ENCODE measurements at places on chromosomes 16 and 17.
A peak's percentile ranks its signal among the peaks of the same experiment; 100 is the strongest.

GRCh38 chr17:10831696-10832095 lies 6.2 kb downstream of the PIRT start:
- no peak for DNase-seq

GRCh38 chr16:30667361-30667905 lies 9.2 kb downstream of the FBRS start:
- DNase-seq: no peak

GRCh38 chr16:5944971-5945370 lies 847.4 kb upstream of the EEF2KMT start:
- DNase-seq: no peak

DNA sequence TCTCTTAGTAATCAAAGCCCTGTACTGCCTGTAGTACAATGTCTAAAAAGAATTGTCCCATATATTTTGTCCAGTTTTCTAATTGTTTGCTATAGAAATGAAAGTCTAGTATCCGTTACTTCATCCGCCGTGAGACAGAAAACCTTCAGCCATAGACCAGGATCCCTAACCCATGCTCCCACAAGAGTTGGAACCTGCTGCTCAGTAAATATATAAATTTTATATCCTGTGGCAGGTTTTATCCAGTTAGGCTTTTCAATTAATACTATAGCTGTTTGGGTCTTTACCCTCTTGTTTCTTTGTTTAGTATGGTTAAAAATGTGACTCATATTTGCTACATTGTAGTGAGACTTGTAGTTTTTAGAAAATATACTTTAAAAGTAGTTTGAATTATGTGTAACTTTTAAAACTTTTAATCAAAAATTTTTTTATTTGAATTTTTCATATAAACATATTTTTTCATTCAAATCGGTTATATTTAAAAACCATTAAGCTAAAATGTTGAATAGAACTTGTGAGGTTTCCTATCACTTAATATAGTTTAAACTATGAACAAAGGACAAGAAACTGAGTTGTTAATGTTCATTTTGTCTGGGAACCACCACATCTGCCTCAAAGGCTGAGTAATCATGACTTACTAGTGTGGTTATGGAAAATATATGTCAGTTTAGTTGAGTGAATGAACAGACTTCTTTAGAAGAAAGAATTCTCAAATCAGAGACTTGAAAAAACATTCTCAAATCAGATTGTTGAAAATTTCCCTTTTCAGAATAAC lies 54.8 kb downstream of the VMP1 start:
- no peak for DNase-seq

GRCh38 chr17:70366386-70366785 lies 197.1 kb downstream of the KCNJ2 start:
- DNase-seq: no peak

GRCh38 chr16:46691726-46692125 lies 2.3 kb downstream of the ORC6 start:
- no peak for DNase-seq

GRCh38 chr17:79188685-79189084 lies 114.1 kb downstream of the ENGASE start:
- no peak for DNase-seq

DNA sequence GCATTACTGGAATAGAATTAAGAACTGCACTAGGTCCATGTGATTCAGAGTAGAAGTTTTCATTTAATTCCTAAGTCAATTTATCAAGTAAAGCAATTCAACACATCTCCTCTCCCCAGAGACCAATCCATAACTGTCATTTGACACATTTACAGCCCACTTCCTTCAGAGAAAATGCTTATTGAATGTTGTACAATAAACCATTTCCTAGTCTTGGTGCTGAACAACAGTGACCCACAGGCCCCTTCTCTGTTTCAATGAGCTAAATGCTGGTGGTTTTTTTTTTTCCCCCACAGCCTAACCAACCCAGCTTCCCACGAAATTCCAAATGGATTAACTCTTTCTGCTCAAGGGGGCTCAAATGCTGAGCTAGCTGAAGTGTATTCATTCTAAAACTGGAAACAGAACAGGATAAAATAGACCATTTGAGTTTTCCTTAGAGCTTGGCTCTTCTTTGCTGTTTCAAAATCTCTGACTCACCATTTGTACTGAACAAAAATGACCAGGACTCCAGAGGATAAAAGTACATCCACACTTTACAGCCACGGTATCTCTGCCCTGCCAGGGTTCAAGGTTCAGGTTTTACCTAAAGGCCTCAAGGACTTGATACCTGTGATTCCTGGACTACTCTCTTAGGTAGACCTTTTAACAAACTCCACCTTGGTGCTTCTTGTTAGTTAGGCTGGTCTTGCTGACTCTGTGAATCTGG lies 62.3 kb downstream of the TMEM100 start:
- no peak for DNase-seq

- no peak for DNase-seq
These were observed 33.1 kb downstream of the FOXL1 start for GRCh38 chr16:86611525-86611855.

- no peak for DNase-seq
These were observed 2.8 kb downstream of the SF3B3 start for GRCh38 chr16:70526403-70526802.

DNA sequence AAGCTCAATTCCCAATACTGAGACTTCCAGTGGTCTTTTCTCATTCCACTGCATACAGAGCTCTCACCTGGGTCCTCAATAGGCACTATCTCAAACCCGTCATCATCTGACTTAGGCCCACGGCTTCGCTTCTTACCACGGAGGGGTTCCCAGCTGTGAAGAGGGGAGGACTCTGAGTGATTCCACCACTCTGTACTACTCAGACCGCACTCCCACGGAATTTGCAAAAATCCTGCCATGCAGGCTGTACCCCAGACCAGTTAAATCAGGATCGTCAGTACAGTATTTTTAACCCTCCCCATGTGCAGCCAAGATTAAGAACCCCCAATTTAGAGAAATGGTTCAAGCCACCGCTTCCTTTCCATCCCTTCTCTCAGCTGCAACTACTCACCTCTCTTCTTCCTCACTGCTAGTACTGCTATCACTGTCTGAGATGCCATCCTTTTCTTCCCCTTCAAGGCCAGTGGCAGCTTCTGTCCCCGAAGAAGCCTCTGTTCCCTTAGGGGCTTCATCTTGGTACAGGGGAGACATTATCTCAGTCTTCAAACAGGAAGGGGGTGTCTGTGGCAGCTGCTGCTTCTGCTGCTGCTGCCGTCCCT lies 6.2 kb upstream of the PSMC5 start:
- no peak for DNase-seq

DNA sequence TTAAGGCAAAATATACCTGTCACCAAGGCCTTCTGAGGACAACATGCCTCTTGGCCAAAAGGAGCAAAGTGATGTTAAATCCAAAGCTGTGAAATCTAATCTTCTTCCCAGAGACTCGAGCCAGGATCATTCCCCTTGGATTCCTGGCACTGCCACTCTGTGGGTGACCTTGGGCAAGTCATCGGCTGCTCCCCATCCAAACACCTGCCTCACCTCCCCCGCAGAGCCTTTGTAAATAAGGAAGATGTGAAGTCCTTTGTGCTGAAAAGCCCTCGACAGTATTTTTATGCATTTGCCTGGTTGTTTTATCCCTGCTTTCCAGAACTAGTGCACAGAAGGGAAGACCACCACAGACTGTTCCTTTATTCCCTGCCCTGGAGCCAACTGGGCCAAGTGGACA lies 5.4 kb upstream of the CEP295NL start:
- no peak for DNase-seq

GRCh38 chr17:81518785-81519283 lies 6.2 kb upstream of the ACTG1 start:
- no peak for DNase-seq

DNA sequence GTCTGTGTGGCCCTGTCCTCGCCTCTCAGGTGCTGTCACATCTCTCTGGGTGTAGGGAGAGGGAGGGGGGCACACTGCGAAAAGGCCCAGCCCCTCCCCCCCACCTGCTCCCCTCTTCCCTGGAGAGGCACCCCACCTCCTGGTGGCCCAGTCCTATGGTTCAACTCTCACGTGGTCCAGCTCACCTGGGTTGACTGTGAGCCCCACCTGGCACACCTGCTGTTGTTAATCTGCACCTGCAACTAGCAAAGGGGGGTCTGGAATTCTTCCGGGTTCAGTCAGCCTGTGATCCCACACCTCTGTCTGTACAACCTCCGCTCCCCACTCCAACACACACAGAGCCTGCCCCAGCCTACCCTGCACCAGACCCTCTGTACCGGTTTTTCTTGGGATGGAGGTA lies 2.0 kb upstream of the SYNGR2 start:
- DNase-seq: no peak

- no peak for DNase-seq
These were observed 11.5 kb downstream of the PRPF8 start for GRCh38 chr17:1673041-1673785.

GRCh38 chr17:5877948-5878347 lies 192.2 kb upstream of the WSCD1 start:
- DNase-seq: no peak

GRCh38 chr16:49148410-49148809 lies 133.2 kb downstream of the CBLN1 start:
- no peak for DNase-seq

DNA sequence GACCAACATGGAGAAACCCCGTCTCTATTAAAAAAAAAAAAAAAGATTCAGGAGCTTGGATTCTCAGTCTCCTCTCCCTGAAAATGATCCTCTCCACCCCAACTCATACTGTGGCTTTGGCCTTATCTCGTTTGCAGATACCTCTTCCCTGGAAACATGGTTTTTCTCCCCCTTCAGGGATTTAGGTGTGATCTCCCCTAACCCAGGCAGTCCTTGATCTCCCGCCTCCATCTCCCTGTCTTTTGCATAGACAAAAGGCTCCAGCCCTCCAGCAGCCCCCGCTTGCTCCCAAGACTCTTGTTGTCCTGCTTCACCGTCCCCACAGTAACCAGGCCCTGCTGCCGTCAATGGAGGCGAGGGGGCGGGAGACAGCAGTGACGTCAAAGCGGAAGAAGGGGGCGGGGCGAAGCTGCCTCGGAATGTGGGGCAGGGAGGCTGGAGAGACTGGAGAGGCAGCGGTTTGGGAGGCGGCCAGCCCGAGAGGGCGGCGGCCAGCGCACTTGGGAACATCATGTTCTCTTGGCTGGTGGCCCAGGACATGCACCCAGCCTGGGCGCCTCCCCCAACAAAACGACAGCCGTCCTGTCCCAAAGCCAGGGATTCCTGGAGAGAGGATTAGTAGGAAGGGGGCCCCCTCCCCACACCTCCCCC lies 1.9 kb upstream of the PER1 start:
- no peak for DNase-seq

- no peak for DNase-seq
These were observed 66.7 kb downstream of the COX10 start for GRCh38 chr17:14135906-14136590.

DNA sequence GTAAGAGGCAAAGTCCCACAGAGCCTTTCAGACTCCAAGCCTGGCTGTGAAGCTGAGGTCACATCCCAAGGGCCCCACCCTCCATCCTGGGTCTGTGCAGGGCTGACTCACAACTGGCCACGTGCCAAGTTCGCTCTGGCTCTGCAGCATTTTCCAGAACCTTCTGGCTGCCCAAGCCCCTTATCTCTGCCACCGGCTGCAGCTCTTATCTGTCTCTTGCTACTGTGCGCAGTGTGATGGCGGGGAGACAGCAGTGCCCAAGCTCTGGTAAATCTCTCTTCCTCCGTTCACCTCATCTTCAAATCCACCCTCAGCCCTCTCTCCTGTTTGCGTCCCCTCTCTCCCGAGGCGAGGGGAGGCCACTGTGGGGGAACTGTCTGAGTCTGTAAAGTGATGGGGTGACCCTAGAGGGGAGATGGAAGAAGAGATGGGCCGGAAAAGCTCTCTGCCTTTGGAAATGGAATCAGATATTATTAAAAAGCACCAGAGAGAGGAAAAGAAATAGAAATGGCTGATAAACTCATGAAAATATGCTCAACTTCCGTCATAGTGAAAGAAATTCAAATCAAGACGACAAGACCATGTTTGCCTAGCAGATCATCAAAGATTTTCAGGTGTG lies 162.7 kb upstream of the CDC42EP4 start:
- no peak for DNase-seq

GRCh38 chr17:57577751-57578607 lies 167.1 kb downstream of the CCDC182 start:
- peak; percentile 90 for DNase-seq

GRCh38 chr16:6749698-6750097 lies 582.9 kb upstream of the RBFOX1 start:
- DNase-seq: no peak

GRCh38 chr16:88558457-88559442 lies 11.5 kb upstream of the ZC3H18 start:
- no peak for DNase-seq

- no peak for DNase-seq
These were observed 592 bp downstream of the IL21R start for GRCh38 chr16:27402569-27402963.

GRCh38 chr17:13981881-13982280 lies 87.4 kb upstream of the COX10 start:
- no peak for DNase-seq

DNA sequence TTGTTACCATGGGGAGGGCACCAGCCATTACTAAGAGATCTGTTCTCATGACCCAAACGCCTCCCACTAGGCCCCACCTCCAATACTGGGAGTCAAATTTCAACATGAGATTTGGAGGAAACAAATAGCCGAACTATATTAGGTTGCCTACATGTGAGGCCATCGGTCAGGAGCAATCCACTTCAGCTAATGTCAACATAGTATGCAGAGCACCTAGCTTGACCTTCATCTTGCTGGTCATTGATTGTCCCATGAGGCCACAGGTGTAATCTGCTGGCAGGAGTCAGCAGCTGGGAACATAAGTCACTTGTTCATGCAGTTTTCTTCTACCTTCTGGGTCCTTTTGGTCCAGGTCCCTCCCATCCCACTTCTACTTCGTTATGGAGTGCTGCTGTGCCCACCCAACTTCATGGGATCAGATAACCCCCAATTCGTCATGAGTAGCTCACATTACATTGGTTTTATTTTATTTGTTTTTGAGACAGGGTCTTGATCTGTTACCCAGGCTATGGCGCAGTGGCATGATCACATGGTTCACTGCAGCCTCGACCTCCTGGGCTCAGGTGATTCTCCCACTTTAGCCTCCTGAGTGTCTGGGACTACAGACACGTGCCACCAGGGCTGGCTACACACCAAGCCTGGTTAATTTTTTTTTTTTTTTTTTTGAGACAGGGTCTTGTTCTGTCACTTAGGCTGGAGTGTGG lies 5.9 kb upstream of the KPNA2 start:
- DNase-seq: no peak

DNA sequence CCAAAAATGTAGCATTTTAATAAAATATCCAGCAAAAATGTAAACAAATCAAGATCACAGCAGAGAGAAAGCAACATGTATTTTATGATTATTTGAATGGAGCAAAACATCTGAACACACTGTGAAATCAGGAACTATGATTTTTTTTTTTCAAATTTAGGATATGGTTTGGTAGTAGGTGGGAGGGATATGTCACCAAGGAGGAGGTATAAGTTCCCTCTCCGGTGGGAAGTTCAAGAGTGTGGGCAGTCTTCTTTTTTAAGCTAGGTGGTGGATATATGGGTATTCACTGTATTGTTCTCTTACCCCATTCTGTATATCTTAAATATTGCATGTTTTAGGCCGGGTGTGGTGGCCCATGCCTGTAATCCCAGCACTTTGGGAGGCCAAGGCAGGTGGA lies 10.2 kb downstream of the CDR2 start:
- DNase-seq: no peak

GRCh38 chr16:50061326-50061725 lies 4.4 kb upstream of the HEATR3 start:
- DNase-seq: no peak

Data from NCI-H187 treated with DMSO at 0.1 percent for 48 hours (cell line).